ENCODE measurements at places on chromosomes 3 and 15. TPM values are rescaled to one million over a fixed set of nuclear protein-coding genes. Genes with fewer than 3 reads are reported as not detected.

The TMED3 gene
- total RNA-seq, result 16.0 TPM

The KNL1 gene
- 0.83 TPM for total RNA-seq

The ATP13A4 gene
- total RNA-seq, result 1.8 TPM

The IRAK2 gene
- total RNA-seq, result 1.6 TPM

The NAALADL2 gene
- total RNA-seq, result 1.7 TPM

The MOBP gene
- total RNA-seq, result not detected

The COLQ gene
- total RNA-seq, result 3.3 TPM

The C3orf49 gene
- total RNA-seq, result not detected

The HRH1 gene
- total RNA-seq, result not detected

The CNTN6 gene
- not detected for total RNA-seq

The GOLGA8T gene
- total RNA-seq, result 0.19 TPM

The ONECUT1 gene
- not detected for total RNA-seq

The GNB4 gene
- 0.44 TPM for total RNA-seq

The CCR8 gene
- total RNA-seq, result not detected

The ASB14 gene
- not detected for total RNA-seq

The KLHL18 gene
- 62.8 TPM for total RNA-seq

The NR2C2 gene
- 29.9 TPM for total RNA-seq

The IL5RA gene
- not detected for total RNA-seq

The C3orf20 gene
- total RNA-seq, result 0.27 TPM

The ANKUB1 gene
- total RNA-seq, result not detected

The IL17RD gene
- not detected for total RNA-seq

The SLC22A13 gene
- total RNA-seq, result 0.16 TPM

The CLRN1 gene
- not detected for total RNA-seq

The FANCD2 gene
- 17.7 TPM for total RNA-seq

The SPATA12 gene
- not detected for total RNA-seq

All from CD8-positive, alpha-beta T cell (primary cell).